ENCODE measurements at places on chromosomes 7 and 10.

- peak; percentile 38 for DNase-seq
Measured at GRCh38 chr10:12333380-12334185, 15.8 kb upstream of the CAMK1D start.

GRCh38 chr10:129849853-129850252 is 114.2 kb downstream of the EBF3 start:
- no peak for DNase-seq

GRCh38 chr7:78055001-78055573 is 256.5 kb downstream of the PHTF2 start:
- no peak for DNase-seq

GRCh38 chr7:142927949-142928348 is 5.6 kb downstream of the TRPV5 start:
- DNase-seq: no peak

GRCh38 chr10:48523212-48523819 is 81.6 kb downstream of the ARHGAP22 start:
- no peak for DNase-seq

GRCh38 chr10:21524526-21525366 is 736 bp downstream of the SKIDA1 start:
- DNase-seq: no peak

- no peak for DNase-seq
Measured at GRCh38 chr10:101749047-101750016, 26.6 kb downstream of the FGF8 start.

DNA sequence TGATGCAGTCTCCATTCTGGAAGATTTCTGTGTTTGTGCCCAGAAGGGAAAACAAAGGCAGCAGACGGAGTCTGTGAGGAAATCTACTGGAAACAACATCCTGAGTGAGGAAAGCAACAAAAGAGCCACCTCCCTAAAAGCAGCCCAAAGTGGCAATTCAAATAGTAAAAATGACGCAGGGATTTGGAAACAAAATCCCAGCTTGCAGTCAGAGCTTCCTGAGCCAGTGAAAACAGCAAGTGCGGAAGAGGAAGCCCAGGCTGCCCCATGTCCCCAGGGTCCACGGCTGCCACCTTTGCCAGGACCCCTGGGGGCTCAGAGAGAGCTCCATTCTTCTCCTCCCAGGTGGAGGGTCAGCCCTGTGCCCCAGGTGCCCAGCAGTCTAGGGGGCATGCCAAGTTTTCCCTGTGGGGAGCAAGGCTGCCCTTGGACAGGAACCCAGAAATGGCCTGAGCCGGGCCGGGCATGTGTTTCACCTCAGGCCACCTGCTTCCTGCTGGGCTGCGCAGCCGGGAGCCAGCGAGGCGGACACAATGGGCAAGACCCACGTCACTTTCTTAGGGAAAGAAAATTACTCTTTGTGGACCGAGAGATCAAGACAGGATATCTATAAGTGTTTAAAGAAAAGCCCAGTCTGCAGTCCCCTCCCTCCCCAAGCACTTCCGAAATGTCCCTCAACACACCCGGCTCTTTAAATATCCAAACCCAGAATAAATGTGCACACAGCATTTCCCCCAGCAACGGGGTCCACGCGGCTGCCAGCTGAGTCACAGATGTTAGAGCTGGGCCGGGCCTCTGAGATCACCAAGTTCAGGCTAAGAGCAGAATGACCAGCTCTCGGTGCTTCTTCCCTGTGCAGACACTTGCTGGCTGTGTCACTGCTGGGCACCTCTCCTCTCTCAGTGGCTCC is 231.1 kb downstream of the ARHGAP12 start:
- DNase-seq: no peak

- DNase-seq: no peak
Measured at GRCh38 chr10:96236090-96236478, 35.3 kb downstream of the BLNK start.

DNA sequence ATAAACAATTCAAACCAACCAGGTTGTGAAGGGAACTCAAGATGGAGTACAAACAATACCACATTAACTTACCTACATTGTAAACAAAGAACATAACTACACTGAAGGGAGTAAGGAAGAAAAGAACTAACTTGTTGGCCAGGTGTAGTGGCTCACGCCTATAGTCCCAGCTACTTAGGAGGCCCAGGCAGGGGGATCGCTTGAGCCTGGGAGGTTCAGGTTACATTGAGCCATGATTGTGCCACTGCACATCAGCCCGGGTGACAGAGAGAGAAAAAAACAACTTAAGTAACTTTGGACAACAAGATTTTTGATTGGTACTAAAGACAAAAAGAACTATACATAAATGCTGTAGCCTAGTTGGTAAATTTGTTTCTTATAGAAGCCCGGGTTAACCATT is 68.8 kb downstream of the TRIL start:
- no peak for DNase-seq

DNA sequence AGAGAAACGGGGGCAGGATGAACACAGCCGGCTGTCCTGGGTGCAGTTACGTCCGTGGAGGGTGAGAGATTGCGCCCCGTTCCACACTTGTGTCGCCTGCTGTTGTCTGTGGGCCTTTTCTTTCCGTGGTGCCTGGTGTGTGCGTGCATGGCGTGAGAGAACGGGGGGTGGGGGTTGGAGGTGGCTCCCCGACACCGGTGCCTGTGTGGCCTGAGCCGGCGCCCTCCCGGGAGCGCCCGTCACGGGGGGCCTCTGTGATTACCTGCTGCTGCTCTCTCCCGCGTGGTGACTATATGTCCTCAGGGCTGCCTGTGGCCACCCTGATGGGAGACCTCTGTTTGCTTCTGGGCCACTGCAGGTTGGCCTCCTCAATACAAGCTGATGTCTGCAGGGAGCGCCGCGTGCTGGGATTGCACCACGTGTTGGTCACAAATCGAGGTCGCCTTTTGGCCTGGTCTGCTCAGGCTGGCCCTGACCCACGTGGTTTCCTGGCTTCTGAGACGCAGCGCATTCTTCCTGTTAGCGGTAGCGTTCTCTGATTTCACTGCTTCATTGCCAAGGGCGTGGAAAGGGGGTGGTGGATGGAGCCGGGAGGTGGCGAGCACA is 10.9 kb upstream of the AP5Z1 start:
- DNase-seq: no peak

DNA sequence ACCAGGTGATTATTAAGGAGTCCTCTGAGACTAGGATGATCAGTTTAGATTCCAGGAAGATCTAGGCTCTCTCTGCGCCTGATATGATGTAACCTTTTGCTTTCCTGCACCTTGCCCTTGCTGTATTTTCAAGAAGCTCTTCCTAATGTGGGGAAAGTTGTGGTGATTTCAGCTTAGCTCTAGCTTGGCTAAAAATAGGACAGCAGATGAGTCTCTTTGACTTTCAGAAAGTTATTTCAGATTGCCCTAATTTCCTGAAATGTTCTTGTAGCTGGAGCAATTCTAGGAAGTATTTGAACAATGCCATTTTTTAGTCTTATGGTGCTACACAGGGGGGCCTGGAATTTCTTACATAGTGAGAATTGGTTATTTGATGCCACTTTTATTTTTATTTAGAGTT is 3.8 kb downstream of the LCOR start:
- DNase-seq: no peak

- DNase-seq: peak; percentile 33
Measured at GRCh38 chr7:112495810-112496462, 15.1 kb downstream of the LSMEM1 start.

GRCh38 chr7:133386205-133386604 is 133.3 kb downstream of the EXOC4 start:
- DNase-seq: no peak

- DNase-seq: no peak
Measured at GRCh38 chr10:87866412-87866974, 3.1 kb downstream of the PTEN start.

GRCh38 chr10:96097865-96098264 is 32.2 kb upstream of the ZNF518A start:
- no peak for DNase-seq

- DNase-seq: peak; percentile 44
Measured at GRCh38 chr10:18829259-18829658, 170.0 kb downstream of the ARL5B start.

- DNase-seq: no peak
Measured at GRCh38 chr7:15471669-15471950, 90.2 kb downstream of the AGMO start.

DNA sequence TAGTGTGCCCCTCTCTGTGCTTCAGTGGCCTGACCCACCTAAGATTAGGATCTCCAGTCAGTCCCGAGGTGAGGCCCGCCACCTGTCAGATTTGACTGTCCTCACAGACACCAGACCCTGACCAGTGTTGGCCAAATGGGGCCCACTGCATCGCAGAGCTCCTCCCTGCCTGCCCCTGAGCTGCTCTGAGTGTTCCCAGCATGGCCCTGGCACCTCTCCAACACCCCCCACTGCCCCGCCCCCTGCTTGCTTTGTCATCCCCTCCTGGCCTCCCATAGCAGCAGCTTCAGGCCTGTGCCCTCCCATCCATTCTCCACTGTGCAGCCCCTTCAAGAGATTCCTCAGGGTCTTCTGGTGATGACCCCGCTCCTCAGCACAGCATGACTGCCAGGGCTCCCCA is 67.6 kb downstream of the C10orf120 start:
- DNase-seq: no peak

DNA sequence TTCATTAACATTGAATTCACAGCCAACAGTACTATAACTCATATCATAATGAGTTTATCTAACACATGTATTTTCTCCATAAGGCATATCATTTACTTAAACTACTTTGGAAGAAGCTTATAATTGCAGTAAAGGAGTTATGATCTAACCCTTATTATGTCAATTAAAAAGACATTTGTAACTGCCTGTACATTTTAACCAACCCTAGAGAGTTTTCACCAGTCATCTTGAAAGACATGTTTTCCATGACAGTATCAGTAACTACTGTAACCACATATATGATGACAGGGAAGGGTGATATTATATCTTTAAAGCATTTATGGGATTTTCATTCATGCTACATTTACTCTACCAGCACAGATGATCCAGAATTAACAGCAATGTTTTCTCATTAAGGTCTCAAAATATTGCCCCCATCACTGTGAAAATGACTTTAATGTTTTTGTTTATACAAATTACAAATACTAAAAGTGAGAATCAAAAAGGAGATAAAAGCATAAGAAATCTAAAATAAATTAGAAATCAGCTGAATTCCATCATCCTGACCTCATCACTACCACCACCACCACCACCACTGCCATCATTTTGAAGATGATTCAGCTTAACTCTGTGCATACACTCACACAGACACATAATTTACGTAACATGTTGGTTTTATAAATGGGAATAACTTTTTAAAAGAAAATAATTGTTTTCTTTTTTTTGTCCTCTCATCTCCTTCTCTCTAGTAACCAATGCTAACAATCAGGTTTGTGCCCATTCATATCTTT is 53.6 kb downstream of the MKLN1 start:
- DNase-seq: no peak

- no peak for DNase-seq
Measured at GRCh38 chr7:96188174-96188581, 133.7 kb downstream of the SLC25A13 start.

- no peak for DNase-seq
Measured at GRCh38 chr10:61271127-61271780, 181.9 kb downstream of the TMEM26 start.

DNA sequence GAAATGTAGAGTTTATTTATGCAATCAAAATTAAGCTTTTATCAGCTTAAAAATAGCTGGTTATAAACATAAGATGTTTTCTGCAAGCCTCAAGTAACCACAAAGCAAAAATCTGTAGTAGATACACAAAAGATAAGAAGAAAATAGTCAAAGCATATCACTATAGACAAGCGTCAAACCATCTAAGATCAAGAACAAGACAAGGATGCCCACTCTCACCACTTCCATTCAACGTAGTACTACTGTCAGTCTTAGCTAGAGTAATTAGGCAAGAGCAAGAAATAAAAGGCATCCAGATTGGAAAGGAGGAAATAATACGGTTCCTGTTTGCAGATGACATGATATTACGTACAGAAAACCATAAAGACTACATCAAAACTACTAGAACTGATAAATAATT is 17.5 kb upstream of the CYP2E1 start:
- DNase-seq: no peak
